Activated naive CD8-positive, alpha-beta T cell treated with anti-CD3 and anti-CD28 coated beads, Interleukin-2, amount 10 ng/mL, durations not matched to agents 7 days and 5 days (primary cell): ENCODE measurements at places on chromosomes 13 and 19.

GRCh38 chr13:26721251-26722121, 39.1 kb downstream of the GPR12 start:
- DNase-seq = peak; percentile 59

- DNase-seq = no peak
Measured at GRCh38 chr13:98512774-98513665, 63.9 kb downstream of the STK24 start.

DNA sequence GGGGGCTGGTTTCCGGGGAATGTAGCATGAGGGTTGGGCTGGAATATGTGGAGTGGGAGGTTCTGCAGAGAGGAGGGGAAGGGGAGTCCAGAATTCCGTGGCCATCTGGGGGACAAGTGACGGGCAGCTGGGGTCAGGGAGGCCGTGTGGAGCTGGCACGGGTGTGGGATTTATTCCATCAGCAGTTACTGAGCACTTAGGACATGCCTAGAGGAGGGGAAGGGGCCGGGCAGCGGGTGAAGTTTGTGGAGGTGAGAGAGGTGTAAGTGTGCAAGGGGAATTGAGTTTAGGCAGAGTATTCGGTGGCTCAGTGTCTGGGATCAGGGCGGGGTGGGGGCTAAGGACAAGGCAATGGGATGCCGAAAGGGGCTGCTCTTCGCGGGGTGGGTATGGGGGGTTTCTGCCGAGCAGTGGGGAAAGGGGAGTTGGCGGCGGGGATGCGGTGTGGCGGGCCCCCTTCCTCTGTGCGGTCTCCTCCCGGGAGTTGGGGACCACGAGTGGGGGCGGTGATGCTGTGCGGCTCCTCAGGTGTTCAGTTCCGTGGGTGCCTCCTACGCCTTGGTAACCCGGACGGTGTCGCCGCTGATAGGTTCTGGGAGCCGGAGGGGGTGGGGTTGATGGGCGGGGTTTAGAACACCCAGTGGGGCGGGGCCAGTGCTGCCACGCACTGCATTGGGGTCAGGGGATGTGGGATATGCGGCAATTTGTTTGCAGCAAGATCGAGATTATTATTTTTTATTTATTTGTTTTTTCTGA, 5.4 kb downstream of the CCDC61 start:
- peak; percentile 71 for DNase-seq

DNA sequence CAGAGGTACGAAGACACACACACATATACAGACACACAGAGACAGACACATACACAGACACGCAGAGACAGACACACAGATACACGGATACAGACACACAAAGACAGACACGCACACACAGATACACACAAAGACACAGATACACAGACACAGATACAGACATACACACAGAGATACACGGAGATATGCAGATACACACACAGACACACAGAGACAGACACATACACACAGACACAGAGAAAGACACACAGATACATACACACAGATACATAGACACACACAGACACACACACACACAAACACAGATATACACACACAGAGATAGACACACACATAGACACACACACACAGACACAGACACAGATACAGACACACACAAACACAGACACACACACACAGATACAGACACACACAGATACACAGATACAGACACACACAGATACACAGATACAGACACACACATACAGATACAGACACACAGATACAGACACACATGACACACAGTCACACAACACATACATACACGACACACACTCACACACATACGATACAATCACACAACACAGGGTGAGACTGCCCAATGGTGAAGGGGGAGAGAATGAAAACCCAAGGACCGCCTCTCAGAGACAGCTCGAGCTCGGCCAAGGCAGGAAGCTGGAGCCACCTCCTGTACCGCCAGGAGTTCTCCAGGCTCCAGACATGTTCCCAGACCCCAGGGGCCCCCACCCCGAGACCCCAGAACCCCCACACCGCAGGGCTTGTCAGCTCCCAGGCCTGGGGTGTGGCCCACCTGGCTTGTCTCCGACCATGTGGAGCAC, 8.8 kb upstream of the CCER2 start:
- DNase-seq = no peak

DNA sequence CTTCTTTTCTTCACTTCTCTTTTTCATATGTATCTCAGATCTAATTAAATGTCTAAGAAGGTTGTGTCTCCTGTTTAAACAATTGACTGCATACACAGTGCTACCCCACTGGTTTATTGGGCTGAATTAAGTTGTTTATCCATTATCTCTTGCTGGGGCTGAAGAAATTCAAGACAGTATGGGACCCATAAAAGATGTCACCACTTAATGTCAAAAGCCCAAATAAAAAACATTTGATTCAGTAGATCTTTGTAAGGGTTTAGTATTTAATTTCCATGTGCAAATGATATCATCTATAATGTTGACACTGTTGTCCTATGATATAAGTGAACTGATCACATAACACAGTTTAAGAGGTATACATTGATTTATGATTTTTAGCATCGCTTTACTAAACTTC, 1431.9 kb upstream of the PCDH20 start:
- no peak for DNase-seq

GRCh38 chr13:38415233-38415632, 65.6 kb downstream of the UFM1 start:
- no peak for DNase-seq

DNA sequence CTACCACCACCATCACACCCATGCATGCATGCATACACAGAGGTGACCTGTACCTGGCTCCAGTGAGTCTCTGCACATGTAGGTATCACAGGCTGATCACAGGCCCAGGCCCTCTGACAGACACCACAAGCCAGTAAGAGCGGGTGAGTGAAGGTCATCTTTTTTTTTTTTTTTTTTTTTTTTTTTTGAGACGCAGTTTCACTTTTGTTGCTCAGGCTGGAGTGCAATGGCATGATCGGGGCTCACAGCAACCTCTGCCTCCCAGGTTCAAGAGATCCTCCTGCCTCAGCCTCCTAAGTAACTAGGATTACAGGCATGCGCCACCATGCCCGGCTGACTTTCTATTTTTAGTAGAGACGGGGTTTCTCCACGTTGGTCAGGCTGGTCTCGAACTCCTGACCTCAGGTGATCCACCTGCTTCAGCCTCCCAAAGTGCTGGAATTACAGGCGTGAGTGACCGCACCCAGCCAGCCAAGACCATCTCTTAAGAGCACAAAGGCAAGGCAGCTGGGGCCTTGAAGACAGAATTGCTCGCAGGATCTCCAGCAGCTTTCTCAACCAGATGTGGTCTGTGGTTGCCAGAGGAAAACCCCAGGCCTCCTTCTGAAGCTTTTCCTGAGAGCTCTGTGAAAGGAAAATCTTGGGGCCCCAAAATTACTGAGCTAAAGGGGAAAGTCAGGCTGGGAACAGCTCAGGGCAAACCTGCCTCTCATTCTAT, 3.2 kb upstream of the NKG7 start:
- DNase-seq = peak; percentile 51
